ENCODE measurements at places on chromosomes 3 and 15.

- DNase-seq: no peak
These were observed 47.8 kb downstream of the SLC41A3 start for GRCh38 chr3:126036056-126036549.

DNA sequence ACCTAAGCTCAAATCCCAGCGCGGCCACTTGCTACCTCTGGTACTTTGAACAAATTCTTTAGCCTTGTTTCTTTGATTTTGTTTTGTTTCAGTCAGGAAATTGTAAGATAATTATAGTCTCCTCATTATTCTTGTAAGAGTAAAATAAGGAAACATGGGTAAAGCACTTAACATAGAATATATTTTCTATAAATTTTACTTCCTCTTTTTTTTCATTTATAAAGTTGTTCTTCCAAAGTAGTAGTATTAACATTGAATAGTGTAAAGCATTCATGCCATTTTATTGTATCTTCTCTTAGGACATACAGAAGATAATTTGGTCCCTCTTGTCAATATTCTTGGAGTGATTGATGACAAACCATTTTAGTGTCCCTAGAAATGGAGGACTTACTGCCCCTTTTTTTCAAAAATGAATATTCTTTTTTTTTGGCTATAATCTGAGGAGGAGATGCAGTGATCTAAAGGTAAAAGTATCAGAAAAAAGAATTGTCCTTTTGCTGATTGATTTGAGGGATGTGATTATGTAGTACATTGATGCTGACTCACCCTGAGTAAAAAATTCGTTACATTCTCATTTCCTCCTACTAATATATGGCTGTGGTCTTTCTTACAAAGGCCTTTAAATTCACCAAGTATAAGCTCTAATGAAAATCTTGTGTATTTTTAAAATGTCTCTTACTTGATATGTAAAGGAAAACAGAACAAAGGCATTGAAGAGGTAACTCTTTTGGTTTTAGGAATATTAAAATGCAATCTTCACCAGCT, 51.0 kb downstream of the ALCAM start:
- no peak for DNase-seq

DNA sequence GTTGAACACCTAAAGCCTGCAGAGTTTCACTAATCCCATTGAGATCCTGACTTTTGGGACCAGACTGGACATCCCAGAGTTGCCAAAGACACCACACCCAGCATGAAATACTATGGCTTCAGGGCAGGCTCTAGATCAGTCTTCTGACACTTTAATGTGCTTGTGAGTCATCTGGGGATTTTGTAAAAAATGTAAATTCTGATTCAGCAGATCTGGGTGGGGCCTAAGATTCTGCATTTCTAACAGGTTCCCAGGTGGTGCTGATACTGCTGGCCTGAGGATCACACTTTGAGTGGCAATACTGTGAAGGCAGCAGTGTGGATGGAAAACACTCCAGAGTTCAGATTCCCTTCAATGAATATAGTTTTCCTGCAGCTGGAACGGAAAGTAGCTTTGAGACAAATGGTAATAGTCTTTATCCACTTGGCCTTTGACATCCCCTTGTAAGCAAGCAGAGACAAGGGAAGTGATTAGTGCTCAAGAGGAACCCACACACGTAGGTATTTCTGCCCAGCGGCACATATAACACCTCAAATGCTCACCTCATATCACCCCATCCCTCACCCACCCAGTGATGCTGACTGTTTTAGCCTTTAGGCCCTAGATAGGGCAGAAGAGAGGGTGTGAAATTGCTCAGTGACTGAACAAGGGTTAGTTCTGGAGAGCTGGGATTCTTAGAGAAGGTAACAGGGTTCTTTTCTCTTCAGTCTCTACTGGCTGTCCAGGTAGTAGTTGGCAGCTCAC, 51.5 kb upstream of the GSK3B start:
- no peak for DNase-seq

DNA sequence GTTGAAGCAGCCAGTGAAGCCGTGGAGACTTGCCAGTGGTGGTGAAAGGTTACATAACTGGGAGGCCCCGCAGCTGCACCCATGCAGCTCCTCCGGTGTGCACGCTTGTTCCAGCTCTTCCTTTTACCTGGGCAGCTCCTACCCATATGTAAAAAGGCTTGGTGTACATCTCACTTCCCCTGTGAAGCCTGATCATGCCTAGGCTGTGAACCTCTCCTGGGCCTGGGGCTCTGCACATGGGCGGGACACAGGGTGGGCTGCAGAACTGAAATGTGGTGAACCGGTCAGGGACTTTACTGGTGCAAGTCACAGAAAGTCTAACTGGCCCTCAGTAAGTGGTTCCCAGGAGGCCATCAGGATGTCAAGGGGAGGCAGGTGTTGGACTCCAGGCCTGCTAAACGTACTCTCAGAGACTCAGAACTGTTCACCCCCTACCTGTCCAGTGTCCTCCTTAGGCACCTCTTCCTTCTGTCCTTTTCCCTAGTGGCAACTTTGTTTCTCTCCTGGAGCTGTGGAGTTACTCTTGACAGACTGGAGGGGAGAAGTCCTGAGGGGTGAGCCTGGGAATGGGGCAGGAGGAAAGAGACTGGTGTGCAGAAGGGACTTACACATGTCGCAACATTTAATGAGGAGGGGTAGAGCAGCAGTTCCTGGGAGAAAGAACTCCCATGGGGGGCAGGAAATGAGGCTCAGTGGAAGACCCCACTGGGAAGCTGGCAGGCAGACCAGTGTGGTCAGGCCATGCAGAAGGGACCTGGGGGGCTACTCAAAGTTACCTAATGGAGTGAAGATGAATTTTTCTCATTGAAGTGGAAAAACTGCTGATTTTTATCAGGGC, 148.1 kb downstream of the EEFSEC start:
- DNase-seq: no peak

DNA sequence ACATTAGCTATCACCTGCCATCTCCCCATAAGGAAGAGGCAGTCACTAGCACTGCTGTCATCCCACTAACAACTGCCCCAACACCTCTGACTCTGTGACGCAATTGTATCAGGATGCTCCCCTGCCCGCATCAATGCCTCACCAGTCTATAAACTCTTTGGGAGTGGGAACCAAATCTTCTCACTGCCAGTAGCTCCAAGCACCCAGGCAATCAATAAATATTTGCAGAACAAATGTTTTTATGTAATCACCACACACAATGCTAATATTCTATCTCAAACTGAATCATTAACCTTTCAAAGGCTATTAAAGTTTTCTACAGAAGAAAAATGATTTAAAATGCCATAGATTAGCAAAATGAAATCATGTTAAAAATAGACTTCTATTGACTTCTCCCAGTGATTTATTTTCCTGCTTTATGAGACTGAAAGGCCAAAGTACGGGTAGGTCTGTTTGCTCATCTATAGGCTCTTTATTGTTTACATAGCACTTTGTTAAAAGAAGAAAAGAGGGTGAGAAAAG, 131.3 kb downstream of the PLD1 start:
- DNase-seq: no peak

DNA sequence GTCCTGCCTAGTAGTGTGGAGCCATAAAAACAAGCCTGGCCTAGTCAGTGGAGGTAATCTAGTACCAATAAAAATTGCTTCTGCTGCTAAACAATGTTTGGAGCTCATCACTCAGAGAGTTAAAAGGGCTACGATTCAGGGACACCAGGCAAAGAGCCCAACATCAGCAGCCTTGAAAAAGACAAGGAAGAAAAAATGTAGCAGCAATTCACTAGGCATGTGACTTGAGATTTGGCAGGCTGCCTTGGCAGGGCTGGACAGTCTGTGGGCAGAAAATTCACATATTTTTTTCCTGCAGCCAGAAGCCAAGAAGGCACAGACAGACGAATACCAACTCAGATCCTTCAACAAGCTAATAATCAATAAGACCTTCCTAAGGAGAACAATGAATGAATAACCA, 47.2 kb downstream of the IGSF11 start:
- no peak for DNase-seq

DNA sequence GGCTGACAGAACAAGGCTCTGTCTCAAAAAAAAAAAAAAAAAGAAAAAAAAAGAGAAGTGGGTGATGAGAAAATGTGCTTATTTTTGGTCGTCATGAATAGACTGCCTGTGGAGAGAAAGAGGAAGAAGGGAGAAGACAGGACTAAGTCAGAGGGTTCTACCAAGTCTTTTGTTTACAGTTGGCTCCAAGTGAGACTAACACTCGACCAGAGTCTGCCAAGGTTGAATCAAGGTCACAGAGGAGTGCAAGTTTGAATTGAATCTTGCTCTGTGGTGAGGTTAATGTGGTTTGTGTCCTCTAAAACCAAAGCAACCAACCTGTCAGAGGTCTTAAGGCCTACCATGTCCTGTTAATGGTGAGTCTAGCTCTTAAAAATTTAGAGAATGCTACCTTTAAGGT, 334.1 kb upstream of the GRM7 start:
- no peak for DNase-seq

- no peak for DNase-seq
These were observed 11.9 kb upstream of the TMEM115 start for GRCh38 chr3:50371133-50371685.

GRCh38 chr15:100944244-100944895, 25.2 kb downstream of the LRRK1 start:
- no peak for DNase-seq

- DNase-seq: no peak
These were observed 17.2 kb downstream of the QRICH1 start for GRCh38 chr3:49076646-49077045.

GRCh38 chr3:2420919-2421318, 322.3 kb downstream of the CNTN4 start:
- no peak for DNase-seq

GRCh38 chr3:2921903-2922302, 188.3 kb downstream of the IL5RA start:
- no peak for DNase-seq

GRCh38 chr15:92880796-92881195, 19.3 kb upstream of the CHD2 start:
- no peak for DNase-seq

GRCh38 chr3:4207672-4208071, 95.5 kb upstream of the SETMAR start:
- DNase-seq: no peak

DNA sequence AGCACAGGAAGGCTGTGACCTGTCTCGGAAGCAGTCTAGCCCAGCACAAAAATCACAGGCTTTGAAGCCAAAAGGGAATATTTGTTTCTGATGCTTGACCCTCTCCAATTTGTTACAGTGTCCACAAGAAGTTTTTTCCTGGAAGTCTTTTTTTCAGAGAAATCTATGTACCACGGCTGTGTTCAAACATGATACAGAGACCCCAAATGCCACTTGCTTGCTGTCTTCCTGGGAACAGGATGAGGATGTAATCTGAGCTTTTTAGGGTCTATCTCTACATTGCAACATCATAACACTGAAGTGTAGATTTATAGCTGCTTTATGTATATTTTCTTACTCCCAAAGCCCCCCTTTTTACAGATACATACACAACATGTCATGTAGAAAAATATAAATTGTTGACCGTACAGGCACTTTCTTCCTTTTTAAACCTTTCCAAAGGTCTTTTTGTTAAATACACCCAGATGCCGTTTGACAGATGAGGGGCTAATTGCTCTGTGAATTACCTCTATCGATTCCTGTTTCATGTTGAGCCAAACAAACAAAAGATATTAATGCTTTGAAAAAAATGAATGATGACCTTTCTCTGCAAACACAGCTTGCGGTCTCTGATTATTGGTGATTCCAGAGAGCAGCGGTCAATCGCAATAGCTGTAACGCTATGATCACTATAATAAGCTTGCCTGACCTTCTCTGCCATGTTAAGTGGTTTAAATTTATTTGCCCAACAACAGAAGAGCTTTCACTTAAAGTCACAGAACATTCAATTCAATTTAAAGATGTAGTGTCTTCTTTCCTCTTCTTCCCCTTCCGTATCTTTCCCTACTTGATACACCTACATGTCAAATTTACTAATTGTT, 875.9 kb upstream of the NR2F2 start:
- no peak for DNase-seq

GRCh38 chr3:13272831-13273603, 147.1 kb downstream of the NUP210 start:
- DNase-seq: no peak

- DNase-seq: no peak
These were observed 203.3 kb downstream of the CDIN1 start for GRCh38 chr15:36782681-36783080.

- DNase-seq: no peak
These were observed 59.3 kb downstream of the POMGNT2 start for GRCh38 chr3:43046583-43046982.

DNA sequence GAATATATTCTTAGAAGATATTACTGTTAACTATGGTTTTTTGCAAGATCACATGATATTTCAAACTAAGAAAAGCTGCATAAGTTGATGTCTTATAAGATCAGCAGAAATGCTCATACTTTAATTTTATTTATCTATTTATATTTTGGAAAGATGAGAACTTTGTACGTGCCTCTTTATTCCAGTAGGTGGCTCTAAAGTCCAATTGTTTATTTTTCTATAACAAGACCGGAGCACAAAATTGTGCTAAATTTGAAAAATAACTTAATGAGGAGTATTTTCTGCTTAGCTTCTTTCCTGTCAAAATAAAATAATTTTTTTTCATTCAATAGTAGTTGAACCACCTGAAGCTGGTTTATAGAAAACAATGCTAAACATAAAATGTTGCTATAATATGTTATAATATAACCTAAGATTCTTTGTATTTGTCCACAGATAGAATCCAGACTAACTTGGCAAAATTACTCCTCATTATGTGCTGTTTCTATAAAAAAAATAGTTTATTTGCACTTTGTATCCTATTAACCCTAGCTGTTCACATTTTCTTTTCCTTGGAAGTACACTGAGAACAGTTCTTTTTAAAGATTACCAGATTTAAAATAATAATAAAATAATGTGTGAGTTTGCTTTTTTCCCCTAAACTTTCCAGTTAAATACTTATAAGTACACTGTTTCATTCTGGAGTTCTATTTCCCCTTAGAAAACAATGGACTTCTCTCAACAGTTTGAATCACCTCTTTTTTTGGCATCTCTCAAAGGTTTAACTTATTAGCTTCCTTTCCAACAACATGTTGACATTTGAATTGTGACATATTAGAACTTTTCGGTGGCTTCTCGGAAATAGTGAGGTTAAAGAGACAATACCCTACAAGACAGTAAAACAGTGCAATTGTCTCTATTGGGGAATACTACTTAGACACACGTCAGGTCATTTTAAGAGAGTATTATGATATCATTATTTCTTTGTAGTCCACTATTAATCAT, 530.0 kb downstream of the MECOM start:
- DNase-seq: no peak

GRCh38 chr3:102207151-102207571, 227.7 kb upstream of the ZPLD1 start:
- DNase-seq: no peak

- no peak for DNase-seq
These were observed 137.8 kb downstream of the KLF13 start for GRCh38 chr15:31464216-31465082.

DNA sequence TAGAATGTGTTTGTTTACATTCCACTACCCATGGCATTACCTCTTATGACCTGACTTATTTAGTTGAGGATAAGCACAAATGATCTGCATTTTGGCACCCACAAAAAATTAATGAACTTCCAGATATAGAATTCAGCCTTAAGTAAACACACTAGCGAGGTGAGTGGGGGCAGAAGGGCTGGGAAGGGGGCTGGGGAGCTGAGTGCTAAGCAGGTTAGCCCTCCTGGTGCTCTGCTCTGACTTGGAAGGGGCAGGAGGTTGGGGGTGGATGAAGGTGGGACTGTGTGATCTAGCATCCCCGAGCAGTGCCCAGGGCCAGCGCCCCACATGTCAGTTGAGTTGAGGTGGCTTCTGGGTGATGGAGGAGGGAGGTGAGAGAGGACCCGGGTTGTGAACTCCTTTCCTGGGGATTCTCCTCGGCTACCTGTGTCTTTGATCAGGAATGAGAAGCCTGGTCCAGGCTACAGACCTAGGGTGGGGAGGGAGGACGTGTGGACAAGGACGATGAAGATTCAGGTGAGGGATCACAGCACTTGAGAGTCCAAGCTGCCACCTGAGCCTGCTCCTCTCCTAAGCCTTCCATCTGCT, 178.6 kb upstream of the SMAD3 start:
- no peak for DNase-seq
